ENCODE measurements at places on chromosomes 2 and 18.

DNA sequence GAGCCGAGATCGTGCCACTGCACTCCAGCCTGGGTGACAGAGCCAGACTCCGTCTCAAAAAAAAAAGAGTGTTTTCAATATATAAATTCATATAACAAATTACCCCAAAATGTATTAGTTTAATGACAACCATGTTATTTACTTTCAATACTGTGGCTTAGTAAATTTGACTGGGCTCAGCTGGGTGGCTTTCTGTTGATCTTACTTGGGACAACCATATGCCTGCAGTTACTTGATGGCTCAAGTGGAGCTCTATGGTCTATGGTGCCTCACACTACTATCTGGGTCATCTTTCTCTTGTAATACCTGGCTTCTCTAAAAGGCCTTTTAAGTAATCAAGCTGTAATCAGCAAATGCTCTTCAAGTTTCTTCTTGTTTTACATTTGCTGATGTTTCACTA is 341.5 kb upstream of the SPHKAP start:
- no peak for DNase-seq

GRCh38 chr18:32470714-32471633 is at the start of gene GAREM1:
GAREM1 (minus strand) TSS chr18:32470882; CDS start chr18:32470428, 454 bp downstream.
- DNase-seq: peak; percentile 97

DNA sequence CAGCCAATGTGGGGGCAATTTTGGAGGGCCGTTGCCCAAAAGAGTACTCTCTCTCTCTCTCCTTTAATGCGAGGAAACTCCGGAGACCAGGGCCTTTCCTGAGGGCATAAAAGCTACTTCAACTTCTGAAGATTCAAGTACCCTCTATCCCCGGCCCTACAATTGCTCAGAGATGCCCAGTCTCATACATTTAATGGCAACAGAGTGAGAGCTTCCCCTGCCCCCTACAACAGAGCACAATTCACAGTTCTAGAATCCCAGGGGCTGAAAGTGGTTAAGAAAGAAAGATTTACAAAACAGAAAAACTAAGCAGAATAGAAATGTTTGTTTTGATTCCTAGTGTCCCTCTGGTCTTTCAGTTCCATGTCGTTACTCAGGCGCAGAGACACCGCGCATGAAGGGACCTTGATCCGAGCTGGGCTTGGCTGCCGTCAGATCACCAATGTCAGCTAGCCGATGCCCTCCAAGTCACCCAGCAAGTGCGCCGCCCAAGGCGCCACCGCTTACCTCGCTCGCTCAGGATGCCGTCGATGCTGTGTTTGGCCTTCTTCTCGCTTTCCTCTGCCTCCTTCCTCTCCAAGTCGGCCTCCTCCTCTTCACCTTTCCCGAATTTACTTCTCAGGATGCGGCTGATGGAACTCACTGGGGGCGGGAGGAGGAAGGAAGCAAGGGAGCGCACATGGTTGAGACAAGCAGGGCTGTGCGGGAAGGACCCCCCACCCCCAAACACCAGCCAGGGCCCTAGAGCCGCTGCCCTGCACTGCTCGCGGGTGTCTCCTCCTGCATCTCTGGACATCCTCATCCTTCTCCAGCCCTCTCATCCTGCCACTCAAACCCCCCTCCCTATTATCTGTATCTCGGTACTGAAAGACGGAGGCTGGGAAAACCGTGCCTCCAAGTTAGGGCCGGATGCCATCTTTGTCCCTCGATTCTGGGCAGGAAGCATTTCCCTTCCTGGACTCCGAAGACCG is 4.9 kb downstream of the PAX3 start:
- DNase-seq: no peak

- no peak for DNase-seq
Observed at GRCh38 chr2:221750316-221750715, 178.2 kb upstream of the EPHA4 start.

GRCh38 chr2:118291251-118291880 is 203.1 kb downstream of the INSIG2 start:
- DNase-seq: no peak

DNA sequence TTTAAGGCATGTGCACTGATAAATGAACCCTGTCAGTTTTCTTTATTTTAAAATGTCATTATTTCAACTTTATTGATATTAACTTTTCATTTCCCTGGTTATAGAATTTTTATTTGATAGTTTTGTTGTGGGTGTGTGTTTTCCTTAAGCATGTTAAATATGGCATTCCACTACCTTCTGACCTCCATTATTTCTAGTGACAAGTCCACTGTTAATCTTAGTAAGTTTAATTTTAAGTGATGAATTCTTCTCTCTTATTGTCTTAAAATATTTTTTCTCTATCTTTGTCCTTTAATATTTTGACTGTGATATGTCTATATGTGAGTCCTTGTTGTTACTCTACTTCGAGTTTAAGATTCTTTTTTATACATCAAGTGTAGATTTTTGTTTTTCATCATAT is 685.7 kb downstream of the GALR1 start:
- no peak for DNase-seq

DNA sequence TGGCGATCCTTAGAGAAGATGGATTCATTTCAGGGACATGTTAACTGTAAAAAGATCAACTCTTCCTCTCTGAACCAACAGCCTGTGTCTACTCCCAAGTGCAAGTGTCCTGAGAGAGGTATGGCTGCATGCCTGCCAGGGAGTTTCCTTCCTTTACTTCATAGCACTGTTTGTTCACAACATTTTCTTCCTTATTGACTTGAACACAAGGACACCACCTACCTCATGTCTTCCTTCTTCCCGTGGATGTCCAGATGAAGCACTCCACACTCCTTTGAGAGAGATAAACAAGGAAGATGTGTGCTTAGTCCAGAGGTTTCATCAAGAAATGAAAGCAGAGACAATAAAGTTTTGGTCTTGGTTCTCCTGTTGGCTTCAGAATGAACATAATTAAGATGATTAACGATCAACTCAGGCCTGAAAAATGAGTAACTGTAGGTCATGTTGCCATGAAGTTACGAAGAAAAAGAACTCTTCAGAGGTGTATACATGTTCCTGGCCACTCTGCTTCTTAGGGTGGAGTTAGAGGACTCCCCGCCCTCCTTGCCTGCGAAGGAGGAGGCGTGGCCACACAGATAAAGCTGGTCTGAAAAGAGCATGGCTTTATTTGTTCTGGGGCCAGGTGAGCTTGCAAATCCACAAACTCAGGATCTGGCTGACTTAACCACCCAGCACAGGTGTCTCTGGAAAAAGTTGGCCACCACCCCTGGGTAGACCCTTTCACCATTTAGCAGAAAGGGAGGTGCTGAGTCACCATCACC is 155.0 kb upstream of the KCTD1 start:
- DNase-seq: no peak

- DNase-seq: no peak
Observed at GRCh38 chr2:106749823-106750222, 136.1 kb downstream of the ST6GAL2 start.

- no peak for DNase-seq
Observed at GRCh38 chr2:215907147-215907546, 106.2 kb downstream of the MREG start.

DNA sequence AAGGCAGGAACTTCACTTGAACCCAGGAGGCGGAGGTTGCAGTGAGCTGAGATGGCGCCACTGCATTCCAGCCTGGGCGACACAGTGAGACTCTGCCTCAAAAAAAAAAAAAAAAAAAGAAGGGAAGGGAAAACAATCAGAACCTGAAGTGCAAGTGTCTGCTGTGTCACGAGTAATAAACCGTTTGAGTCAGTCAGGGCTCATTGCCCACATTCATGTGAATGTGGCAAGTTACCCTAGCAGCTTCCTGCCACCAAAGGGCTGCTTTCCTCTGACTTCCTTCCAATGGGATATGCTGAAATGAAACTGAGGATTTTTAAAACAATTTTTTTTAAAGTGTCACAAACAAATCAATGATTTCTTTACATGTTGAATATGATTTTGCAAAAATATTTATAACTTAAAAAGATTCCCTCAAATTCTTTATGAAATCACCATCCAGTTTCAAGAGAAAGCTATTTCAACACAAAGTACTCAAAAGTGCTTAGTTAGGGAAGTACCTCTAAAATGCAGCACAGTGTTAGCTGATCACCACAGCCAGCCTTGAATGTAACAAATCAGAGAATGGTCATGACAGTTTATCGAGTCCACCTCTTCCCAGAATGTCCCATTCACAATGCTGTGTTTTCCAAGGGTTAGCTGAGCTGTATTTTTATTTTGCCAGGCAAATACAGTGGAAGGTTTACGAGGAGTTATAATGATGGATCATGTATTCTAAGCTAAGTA is 36.4 kb downstream of the WDSUB1 start:
- DNase-seq: peak; percentile 21

DNA sequence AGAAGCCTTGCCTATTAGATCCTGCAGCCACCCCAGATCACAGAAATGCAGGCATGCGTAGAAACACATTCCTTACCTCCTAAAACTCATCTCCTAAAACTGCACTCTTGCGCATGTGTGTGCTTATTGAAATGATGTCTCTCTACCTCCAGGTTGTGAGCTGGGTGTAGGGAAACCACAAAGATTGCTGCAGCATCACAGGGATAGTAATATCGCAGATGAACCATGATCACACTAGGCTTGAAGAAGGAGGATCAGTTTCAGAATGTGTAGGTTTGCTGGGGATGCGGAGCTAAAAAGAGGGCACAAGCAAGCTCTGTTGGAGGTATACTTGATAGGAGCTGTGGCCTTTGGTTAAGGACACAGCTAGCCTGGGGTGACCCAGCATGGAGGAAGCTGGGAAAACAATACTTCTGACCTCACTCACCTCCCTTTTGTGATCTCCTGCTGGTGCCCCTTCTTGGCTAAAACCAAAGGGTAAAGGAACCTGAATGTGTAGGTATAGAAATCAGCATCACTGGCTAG is 118.8 kb downstream of the SETBP1 start:
- no peak for DNase-seq

DNA sequence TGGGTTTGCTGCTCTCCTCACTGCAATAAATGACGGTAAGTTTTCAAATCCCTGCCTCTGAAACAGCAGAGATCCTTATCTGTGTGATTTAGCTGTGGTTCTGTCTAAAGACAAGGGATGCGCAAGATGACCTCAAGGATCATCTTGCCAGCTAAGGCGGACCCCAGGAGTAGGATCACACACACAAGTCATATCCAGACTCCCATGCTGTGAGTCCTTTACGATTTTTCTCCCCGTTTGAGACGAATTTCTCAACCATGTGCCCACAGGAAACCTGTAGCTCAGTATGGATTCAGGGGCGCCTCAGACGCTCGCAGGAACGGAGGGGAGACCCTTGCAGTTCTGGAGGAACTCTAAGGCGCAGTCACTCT is 11.1 kb upstream of the DCTN1 start:
- no peak for DNase-seq

- no peak for DNase-seq
Observed at GRCh38 chr2:178043266-178043665, 29.3 kb downstream of the PDE11A start.

- DNase-seq: no peak
Observed at GRCh38 chr2:106664669-106665068, 177.5 kb downstream of the CD8B2 start.

DNA sequence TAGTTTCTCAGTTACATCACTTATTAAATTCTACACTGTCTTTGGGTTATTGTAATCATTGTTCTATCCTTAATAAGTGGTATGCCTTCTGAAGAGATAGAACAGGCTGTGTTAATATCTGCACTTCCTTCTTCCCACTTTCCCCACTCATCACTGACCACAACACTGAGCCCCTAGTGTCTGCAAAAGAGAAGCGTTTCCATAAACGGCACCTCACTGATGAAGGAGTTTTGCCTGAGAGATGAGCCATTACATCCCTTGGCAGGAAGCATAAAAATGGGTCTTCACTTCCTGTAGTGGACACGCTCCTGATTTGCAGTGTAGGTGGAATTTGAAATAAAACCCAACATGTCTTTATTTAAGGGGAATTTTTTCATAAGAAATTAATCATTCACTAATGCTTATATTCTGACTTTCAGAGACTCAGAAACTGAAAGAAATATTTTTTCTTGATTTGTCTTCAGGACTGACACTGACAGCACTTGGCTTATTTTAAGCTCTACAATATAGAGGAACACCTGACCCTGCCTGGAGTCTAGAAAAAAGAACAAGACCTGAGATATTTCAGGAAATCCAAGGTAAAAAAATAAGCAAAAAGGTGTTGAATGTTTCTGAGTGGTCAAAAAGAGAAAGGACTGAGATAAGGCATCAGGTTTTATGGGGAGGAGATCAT is 275.3 kb downstream of the RAD51AP2 start:
- no peak for DNase-seq

DNA sequence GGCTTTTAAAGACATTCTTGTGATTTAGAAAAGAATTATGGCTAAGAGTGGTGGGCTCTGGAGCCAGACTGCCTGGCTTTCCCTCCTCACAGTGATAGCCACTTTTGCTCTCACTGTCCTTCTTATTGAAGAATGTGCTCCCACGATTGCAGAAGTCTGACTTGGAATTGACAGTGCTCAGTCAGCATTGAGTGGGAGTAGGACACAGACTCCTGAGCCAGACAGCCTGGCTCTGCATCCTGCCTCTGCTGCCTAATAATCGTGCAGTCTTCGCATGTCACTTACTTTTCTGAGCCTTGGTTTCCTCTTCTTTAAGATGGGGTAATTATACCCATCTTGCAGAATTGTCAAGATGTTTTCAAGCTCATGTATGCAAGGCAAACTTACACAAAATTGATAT is 23.3 kb downstream of the SPATS2L start:
- DNase-seq: no peak

GRCh38 chr2:216090369-216090786 is 8.7 kb downstream of the TMEM169 start:
- DNase-seq: no peak

DNA sequence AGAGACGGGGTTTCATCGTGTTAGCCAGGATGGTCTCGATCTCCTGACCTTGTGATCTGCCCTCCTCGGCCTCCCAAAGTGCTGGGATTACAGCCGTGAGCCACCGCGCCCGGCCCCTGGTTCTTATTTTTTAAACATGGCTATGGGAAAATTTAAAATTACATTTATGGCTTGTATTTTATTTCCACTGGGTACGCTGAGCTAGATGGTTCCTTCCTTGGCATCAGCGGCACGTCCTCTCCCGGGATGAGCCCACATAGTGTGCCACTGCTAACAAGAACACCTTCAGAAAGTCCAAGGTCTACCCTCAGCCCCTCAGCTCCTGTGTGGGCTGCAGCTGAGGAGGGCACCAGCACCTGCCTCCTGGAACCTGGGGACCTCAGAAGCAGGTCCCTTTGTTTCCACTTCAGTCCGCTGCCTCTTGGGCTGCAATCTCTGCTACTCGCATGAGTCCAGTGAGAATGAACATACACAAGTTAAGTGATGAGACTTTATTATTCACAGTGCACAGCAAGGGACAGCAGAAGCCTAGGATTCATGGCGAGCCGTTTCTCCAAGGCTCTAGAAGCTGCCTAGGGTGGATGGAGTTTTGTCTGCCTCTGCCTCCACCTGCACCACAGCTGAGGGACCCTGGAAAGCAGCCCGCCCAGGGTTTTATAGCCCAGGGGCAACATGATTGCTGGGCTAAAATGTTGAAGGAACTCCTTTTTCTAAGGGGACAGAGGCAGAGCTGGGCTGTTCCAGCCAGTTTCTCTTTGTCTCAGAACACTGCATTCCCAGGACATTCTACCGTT is 107.5 kb upstream of the TEX51 start:
- no peak for DNase-seq

GRCh38 chr2:4684921-4685320 is 981.5 kb downstream of the DCDC2C start:
- DNase-seq: no peak

GRCh38 chr2:151959238-151959637 is 131.0 kb upstream of the ARL5A start:
- no peak for DNase-seq

GRCh38 chr2:71716697-71717624 is 263.6 kb downstream of the DYSF start:
- no peak for DNase-seq

Data from NCI-H1105 treated with DMSO at 0.1 percent for 48 hours (cell line).